ENCODE measurements at places on chromosomes 3 and 15.

DNA sequence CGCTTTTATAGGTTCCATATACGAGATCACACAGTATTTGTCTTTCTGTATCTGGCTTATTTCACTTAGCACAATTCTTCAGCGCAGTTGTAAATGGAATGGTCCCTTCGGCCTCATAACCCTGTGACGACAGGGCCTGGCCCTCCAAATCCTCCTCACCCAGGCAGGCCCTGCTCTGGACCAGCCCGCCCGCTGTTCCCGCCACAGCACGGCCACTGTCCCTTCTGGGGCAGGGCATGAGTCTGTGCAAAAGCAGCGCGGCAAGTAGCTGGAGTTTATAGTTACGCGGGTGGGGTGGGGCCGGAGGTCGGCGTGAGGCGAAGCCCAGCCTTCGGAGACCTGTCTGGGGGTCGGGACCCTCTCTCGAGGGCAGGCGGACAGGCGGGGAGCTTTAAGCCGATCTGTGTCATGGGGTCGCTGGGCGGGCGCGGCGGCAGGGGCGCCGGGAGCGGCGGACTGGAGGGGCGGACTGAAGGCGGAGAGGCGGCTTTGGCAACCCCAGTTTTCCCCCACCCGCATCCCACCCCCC, 543 bp downstream of the ARPIN start:
- DNase-seq: no peak

GRCh38 chr3:134775831-134776230, 19.2 kb upstream of the EPHB1 start:
- no peak for DNase-seq

DNA sequence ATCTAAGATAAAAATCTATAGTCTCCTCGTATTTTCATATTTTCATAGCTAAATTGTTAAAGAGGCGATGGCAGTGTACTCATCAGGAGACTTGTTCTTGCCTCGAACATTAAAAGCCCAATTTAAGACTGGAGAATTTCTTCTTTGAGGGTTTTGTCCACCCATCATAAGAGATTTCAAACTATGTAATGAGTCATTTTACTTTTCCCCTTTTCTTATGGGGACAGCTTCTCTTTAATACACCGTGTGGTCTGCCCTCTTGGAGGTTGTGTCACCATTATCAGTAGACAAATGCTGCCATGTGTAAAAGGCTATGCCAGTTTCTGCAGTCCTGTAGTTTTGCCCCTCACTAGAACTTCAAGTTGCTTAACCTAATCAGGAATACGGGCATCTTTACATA, 16.9 kb downstream of the TGFBR2 start:
- no peak for DNase-seq

- peak; percentile 70 for DNase-seq
Observed at GRCh38 chr3:159818399-159818798, 170.2 kb upstream of the IL12A start.

DNA sequence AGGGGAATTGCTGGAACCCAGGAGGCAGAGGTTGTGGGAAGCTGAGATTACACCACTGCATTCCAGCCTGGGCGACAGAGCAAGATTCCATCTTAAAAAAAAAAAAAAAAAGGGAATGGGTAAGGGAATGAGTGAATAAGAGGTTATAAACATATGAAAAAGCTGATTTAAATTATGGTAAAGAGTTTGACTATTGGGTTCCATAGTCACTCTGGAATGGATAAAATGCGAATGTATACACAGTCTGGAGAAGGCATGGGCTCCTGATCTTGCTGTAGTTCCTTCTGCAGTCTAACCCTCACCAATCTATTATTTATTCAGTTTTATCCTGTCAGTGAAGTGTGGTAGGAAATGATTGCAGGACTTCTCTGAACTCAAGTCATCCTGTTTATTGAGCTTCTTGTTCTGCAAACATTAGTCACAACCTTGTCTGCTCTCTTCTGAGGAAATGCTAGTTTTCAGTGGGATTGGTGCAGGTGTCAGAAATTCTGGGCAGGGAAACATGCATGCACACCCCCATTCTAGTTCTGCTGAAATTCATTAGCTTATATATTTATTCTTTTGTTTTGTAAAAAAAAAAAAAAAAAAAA, 190.9 kb upstream of the CFAP20DC start:
- DNase-seq: no peak

GRCh38 chr3:194994551-194994981, 276.4 kb downstream of the XXYLT1 start:
- no peak for DNase-seq

- DNase-seq: peak; percentile 4
Observed at GRCh38 chr3:125437631-125438435, 62.7 kb upstream of the ZNF148 start.

DNA sequence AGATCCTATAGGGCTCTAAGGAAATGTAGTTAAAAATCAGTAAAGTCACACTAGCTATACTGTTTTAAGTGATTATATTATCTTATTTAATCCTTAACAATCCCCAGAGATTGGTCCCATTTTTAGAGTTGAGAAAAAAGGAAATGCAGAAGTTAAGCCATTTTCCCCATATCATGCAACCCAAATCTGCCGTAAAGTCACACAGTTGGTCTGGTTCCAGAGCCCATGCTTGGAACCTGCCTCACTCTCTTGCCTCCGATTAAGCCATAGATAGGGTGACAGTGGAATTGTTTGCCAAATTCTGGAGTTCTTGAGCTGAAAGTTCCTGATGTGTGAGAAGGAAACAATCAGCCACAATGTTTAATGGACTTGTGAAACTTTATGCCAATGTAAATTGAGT, 2.3 kb upstream of the P2RY13 start:
- DNase-seq: no peak

Measured in SHP77 (cell line).